ENCODE measurements at places on chromosomes 12 and 14. TPM values are rescaled to one million over a fixed set of nuclear protein-coding genes. Genes with fewer than 3 reads are reported as not detected.

The A2ML1 gene
- 30.0 TPM for polyA plus RNA-seq

The CMKLR1 gene
- polyA plus RNA-seq: 4.5 TPM

The SYCP3 gene
- 1.4 TPM for polyA plus RNA-seq

The TRPV4 gene
- 0.59 TPM for polyA plus RNA-seq

The KSR2 gene
- polyA plus RNA-seq: 0.02 TPM

The SOCS4 gene
- 12.9 TPM for polyA plus RNA-seq
